Aorta (tissue), 5 donors: ENCODE measurements at places on chromosomes 5 and 9. TPM values are rescaled to one million over a fixed set of nuclear protein-coding genes. Genes with fewer than 3 reads are reported as not detected.
A peak's percentile ranks its signal among the peaks of the same experiment; 100 is the strongest.

C9orf50 gene
- 0.62 TPM for total RNA-seq

DNA sequence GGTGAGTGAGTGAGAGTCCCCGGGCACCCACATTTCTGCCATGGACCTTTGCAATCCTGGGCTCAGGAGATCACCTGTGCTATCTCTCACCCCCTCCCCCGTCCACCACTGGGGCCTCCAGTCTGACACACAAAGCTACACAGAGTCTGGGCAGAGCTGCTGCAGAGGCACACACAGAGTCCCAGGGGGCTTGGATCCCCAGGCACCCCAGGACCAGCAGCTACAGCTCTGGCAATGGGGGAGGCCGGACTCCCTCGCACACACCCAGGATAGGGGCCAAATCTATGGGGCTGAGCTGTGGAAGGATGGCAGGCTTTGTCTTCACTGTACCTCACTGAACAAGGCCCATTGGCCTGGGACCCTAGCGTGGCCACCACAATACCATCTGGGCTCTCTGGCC is 328.8 kb downstream of the MAN2A1 start:
- peak; percentile 41 for DNase-seq
- peaks cover 2% of the 10 kb centered on the region for H3K4me1 ChIP-seq
- H3K27me3 ChIP-seq = no peaks in the 10 kb centered on the region
- no peak overlapping the region for H3K27ac ChIP-seq
- H3K36me3 ChIP-seq = no peaks in the 10 kb centered on the region

PRRX2 gene
- 68.8 TPM for total RNA-seq

- H3K4me3 ChIP-seq = no peak overlapping the region
- H3K36me3 ChIP-seq = no peaks in the 10 kb centered on the region
- DNase-seq = no peak
Observed at GRCh38 chr5:53487436-53487835, 7.0 kb downstream of the FST start.

DNA sequence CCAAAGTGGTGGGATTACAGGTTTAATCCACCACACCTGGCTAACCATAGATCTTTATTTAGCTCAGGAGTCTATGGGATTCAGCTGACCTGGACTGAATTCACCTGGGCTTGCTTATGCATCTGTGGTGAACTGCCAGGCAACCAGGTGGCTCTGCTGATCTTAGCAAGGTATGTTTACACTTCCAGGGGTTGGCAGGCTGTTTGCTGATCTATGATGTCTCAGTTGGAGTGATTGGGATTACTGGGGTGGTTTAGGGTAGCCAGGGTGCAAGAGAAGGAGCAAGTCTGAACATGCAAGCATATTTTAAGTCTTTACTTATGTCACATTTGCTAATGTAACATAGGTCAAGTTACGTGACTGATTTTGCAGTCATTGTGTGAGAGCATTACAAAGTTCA is 63.6 kb upstream of the JAK2 start:
- peaks cover 9% of the 10 kb centered on the region for H3K4me1 ChIP-seq
- no peak for DNase-seq
- H3K27ac ChIP-seq = no peak overlapping the region
- H3K27me3 ChIP-seq = no peaks in the 10 kb centered on the region
- H3K4me3 ChIP-seq = no peak overlapping the region

DNA sequence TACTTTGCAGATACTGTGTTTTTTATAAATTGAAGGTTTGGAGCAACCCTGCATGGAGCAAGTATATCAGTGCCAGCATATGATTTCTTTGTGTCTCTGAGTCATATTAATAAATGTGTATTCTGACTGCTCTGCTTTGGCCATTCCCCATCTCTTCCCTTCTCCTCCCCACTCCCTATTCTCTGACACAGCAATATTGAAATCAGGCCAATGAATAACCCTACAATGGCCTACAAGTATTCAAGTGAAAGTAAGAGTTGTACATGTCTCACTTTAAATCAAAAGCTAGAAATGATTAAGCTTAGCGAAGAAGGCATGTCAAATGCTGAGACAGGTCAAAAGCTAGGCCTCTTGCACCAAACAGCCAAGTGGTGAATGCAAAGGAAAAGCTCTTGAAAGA is 82.2 kb upstream of the TLX3 start:
- no peaks in the 10 kb centered on the region for H3K36me3 ChIP-seq
- no peaks in the 10 kb centered on the region for H3K4me1 ChIP-seq
- no peaks in the 10 kb centered on the region for H3K27me3 ChIP-seq
- no peak for DNase-seq
- H3K27ac ChIP-seq = no peak overlapping the region

- no peak overlapping the region for H3K27ac ChIP-seq
- H3K27me3 ChIP-seq = no peaks in the 10 kb centered on the region
- H3K4me3 ChIP-seq = no peak overlapping the region
- H3K4me1 ChIP-seq = peaks cover 2% of the 10 kb centered on the region
Observed at GRCh38 chr9:97484134-97484533, 17.3 kb upstream of the TMOD1 start.

GRCh38 chr5:9540791-9541190 is 5.1 kb downstream of the SEMA5A start:
- H3K4me3 ChIP-seq = no peak overlapping the region
- H3K36me3 ChIP-seq = no peaks in the 10 kb centered on the region
- peak overlapping the region; percentile 86 for H3K27ac ChIP-seq
- DNase-seq = no peak

PCDHGC3 gene
- total RNA-seq = 67.3 TPM

PCDHB15 gene
- 10.9 TPM for total RNA-seq

DNA sequence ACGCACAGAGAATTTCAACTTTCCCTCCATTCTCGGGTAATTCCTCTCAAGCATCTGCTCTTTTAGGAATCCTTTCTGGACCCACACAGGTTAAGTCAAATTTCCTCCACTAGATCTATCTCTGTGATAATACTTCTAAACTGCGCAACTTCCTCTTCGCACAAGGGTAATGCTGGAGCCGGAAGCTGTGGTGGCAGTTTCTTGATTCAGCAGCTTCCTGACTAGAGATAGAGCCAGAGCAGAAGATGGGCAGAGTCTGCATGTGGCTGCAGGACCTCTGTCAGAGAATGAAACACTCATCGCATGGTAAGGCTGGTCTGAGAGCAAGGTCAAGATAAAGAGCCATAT is 11.1 kb upstream of the CDC42SE2 start:
- no peak overlapping the region for H3K27ac ChIP-seq
- H3K4me1 ChIP-seq = no peaks in the 10 kb centered on the region
- H3K4me3 ChIP-seq = no peak overlapping the region
- H3K27me3 ChIP-seq = no peaks in the 10 kb centered on the region
